ENCODE measurements at places on chromosomes 4 and X.

DNA sequence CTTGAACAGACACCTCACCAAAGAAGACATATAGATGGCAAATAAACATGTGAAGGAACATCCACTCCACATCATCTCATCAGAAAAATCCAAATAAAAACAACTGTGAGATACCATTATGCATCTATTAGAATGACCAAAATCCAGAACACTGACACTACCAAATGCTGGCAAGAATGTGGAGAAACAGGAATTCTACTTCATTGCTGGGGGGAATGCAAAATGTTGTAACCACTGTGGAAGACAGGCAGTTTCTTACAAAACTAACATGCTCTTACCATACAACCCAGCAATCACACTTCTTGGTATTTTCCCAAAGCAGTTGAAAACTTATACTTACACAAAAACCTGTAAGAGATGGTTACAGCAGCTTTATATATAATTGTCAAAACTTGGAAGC lies 38.2 kb upstream of the ANTXR2 start:
- no peaks in the 10 kb centered on the region for H3K36me3 ChIP-seq
- H3K27ac ChIP-seq, result no peak overlapping the region
- no peak for DNase-seq

DNA sequence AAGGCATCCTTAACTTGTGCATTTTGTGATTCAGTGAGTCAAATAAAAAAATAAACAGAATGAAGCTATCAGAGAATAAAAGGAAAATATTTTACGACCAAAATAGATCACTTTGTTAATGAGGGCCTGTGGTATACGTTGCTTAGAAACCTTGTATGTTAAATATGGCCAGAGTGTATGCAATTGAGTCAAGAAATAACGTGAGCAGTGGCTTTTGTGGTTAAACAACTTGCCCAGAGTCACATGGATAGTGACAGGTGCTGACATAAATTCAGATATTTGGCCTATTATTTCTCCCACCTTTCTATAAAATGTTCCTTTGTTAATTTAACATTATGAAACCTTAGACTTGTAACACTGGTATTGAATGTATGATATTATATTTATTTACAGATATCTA lies 393.4 kb downstream of the PABPC4L start:
- H3K27ac ChIP-seq, result no peak overlapping the region
- H3K36me3 ChIP-seq, result no peaks in the 10 kb centered on the region
- H3K27me3 ChIP-seq, result no peaks in the 10 kb centered on the region
- no peak overlapping the region for H3K4me3 ChIP-seq
- DNase-seq, result no peak

- H3K27me3 ChIP-seq, result no peaks in the 10 kb centered on the region
- H3K27ac ChIP-seq, result peak overlapping the region; percentile 45
- H3K4me3 ChIP-seq, result peak overlapping the region; percentile 29
- no peaks in the 10 kb centered on the region for H3K36me3 ChIP-seq
Observed at GRCh38 chrX:65926095-65927019, 113.5 kb downstream of the VSIG4 start.

GRCh38 chr4:162782096-162782777 lies 384.5 kb downstream of the NAF1 start:
- H3K27me3 ChIP-seq, result no peaks in the 10 kb centered on the region
- no peaks in the 10 kb centered on the region for H3K36me3 ChIP-seq

DNA sequence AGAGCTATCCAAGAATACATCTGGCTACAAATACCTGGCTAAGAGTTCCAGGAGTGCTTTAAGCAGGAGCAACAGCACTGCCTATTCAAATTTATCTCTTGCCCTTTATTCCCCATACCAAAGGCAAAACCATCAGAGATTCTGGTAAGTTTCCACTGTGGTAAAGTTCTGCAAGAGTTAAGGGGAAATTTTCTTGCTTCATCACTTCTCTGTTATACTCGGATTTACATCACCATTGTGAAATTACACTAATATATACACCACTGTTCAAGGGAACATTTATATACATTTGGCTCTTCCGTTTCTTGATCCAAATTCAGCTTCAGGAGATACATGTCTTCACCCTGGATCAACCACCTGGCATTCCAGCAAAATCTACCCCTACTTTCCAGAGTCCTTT lies 70.8 kb upstream of the PTPN13 start:
- no peaks in the 10 kb centered on the region for H3K27me3 ChIP-seq
- H3K27ac ChIP-seq, result no peak overlapping the region
- DNase-seq, result no peak
- no peak overlapping the region for H3K4me3 ChIP-seq
- H3K4me1 ChIP-seq, result no peaks in the 10 kb centered on the region

GRCh38 chr4:19329077-19329476 lies 922.6 kb upstream of the SLIT2 start:
- H3K27ac ChIP-seq, result no peak overlapping the region
- H3K36me3 ChIP-seq, result no peaks in the 10 kb centered on the region
- no peaks in the 10 kb centered on the region for H3K27me3 ChIP-seq
- DNase-seq, result no peak
- no peaks in the 10 kb centered on the region for H3K4me1 ChIP-seq
- H3K4me3 ChIP-seq, result no peak overlapping the region

DNA sequence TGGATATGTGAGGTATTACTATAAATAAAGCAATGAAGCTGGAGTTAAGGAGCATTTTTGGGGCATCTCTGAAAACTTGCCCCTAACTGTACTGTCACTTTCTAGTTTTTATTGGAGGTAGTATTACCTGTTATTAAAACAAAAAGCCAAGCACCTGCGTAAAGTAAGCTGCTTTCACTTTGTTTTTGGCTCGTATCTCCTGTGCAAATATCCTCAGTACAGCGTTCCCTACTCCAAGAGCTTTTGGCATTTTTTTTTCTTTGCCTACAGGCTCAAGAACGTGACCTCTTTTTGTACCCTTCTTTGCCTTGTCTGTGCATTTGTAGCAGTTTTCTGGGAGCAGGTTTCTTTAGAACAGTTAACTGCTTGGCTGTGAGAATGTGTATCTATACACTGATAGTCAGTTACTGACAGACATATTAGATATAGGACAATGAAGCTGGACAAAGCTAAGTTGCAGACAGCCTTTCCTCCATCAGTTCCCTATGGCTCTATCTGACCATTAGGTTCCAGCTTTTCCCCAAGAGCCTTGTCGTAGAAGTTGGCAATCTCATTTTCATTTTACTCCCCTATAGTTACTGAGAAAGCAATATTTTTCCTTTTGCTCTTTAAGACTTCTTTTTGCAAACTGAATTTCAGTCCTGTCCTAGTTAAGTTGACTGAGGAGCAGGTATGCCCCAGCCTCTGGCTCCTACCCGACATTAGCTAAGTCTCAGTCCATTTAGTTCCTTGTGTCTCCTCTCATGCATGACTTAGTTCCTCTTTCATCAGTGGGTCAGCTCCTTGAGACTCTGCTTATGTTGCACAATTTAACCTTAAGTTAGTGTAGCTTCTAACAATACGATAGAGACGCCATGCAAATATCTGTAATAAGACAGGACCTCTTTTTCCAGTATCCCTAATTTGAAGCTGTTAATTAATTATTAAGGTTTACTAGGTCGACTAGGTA lies 71.5 kb upstream of the HPRT1 start:
- no peak for DNase-seq
- H3K36me3 ChIP-seq, result no peaks in the 10 kb centered on the region
- H3K4me1 ChIP-seq, result no peaks in the 10 kb centered on the region
- no peak overlapping the region for H3K27ac ChIP-seq

DNA sequence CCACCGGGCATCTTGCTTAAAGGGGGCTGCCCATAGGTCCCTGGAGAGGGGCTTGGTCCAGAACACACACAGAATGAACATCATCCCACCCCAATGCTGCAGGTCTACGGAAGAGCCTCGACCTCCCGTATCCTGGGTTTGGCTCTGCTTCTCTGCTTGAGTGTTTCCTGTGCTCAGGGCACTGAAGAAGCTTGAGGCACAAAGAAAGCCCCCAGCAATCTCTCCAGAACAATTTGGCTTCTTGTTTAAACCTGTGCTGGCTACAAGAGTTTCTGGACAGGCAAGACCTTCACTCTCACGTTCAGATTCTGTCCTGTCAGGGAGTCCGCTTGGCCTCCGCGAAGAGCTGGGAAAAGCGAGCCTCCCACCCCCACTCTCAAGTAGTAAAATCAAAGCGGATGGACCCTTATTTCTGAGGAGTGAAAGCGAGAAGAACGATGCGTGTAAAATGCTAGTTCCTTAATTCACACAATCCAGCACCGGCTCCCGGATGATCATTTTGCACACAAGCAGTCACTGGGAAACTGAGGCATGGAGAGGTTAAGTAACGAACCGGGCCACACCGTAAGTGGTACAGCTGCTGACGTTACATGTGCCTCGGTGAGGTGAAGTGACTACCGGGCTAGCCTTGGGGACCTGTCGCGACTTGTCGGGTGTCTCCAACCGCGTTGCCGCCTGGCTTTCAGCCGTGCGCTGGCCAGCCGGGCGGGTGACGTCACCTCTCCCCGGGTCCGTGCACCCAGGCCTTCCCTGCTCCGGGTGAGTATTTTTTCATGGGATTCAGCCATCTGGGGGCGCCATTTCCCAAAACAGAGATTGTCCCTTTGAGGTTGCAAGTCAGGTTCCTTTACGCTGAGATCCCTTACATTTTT lies 3.1 kb upstream of the SFRP2 start:
- no peak for DNase-seq
- peaks cover 55% of the 10 kb centered on the region for H3K27me3 ChIP-seq

DNA sequence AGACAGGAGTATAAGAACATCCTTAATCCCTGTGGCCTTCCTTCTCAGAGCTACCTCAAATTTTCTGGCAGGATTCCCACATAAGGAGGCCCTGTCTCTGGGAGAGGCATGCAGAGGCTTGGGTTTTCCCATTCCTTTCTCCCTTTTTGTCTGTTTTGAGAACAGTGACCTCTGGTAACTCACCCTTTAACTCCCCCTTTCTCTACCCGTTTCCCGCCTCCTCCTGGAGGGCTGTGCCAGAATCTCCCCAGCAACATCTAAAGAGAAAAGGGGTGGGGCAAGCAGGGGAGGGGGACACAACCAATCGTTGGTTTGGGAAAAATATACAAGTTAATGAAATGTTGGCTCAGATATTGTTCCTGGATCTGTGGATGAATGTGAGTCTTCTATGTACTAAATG lies 303.7 kb upstream of the IRS4 start:
- no peaks in the 10 kb centered on the region for H3K27me3 ChIP-seq
- H3K4me1 ChIP-seq, result no peaks in the 10 kb centered on the region
- no peak overlapping the region for H3K27ac ChIP-seq

GRCh38 chr4:70994069-70994366 lies 569 bp downstream of the DCK start:
- no peaks in the 10 kb centered on the region for H3K36me3 ChIP-seq
- H3K27me3 ChIP-seq, result no peaks in the 10 kb centered on the region
- peak overlapping the region; percentile 100 for H3K4me3 ChIP-seq
- H3K27ac ChIP-seq, result peak overlapping the region; percentile 76

GRCh38 chr4:92514627-92515026 lies 210.9 kb downstream of the GRID2 start:
- no peak overlapping the region for H3K4me3 ChIP-seq
- no peaks in the 10 kb centered on the region for H3K4me1 ChIP-seq
- no peaks in the 10 kb centered on the region for H3K27me3 ChIP-seq

- no peak overlapping the region for H3K4me3 ChIP-seq
- no peak overlapping the region for H3K27ac ChIP-seq
- no peaks in the 10 kb centered on the region for H3K36me3 ChIP-seq
- DNase-seq, result no peak
- H3K4me1 ChIP-seq, result no peaks in the 10 kb centered on the region
- H3K27me3 ChIP-seq, result no peaks in the 10 kb centered on the region
Observed at GRCh38 chrX:3509934-3510333, 163.5 kb upstream of the MXRA5 start.

- H3K4me3 ChIP-seq, result no peak overlapping the region
- no peaks in the 10 kb centered on the region for H3K4me1 ChIP-seq
- H3K27ac ChIP-seq, result no peak overlapping the region
- DNase-seq, result peak; percentile 40
- H3K27me3 ChIP-seq, result no peaks in the 10 kb centered on the region
- H3K36me3 ChIP-seq, result peaks cover 13% of the 10 kb centered on the region
Observed at GRCh38 chrX:154051201-154051810, 31.6 kb upstream of the IRAK1 start.

DNA sequence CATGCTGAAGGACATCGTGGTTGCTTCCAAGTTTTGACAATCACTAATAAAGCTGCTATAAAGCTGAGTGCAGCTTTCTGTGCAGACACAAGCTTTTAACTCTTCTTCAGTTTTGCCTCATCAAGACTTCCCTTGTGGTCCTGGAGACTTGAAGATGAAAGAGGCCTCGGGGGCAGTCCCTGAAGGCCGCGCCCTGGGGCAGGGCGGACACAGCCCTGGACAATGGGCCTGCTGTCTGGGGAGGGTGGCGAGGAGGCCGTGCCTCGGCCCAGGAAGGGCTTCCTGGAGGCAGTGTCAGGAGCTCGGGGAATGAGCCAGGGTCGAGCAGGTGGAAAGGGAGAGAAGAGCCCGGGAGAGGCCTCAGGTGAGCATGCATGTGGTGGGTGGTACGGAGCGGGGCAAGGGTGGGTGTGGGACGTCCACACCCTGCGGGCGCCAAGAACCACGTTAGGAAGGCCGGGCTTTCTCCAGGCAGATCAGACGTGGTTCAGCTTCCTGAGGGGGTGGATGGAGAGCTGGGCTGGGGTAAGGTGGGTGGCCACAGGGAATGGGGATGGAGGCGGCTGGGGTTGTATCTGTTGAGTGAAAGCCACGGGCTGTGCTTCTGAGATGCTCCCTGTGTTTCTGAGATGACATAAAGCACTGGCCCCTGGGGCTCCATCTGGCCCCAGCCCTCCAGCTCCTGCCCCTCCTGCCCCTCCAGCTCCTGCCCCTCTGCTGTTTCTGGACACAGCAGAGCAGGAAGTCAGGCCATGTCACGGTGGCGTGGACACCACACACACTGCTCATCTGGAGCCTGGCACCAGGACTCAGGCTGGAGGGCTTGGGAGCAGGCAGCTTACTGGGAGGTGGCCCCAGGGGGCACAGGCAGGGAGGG lies 21.5 kb downstream of the ADRA2C start:
- no peaks in the 10 kb centered on the region for H3K4me1 ChIP-seq
- H3K4me3 ChIP-seq, result no peak overlapping the region
- no peak for DNase-seq
- H3K27me3 ChIP-seq, result no peaks in the 10 kb centered on the region
- no peaks in the 10 kb centered on the region for H3K36me3 ChIP-seq

GRCh38 chr4:1579001-1579900 lies 104.9 kb downstream of the FAM53A start:
- no peaks in the 10 kb centered on the region for H3K27me3 ChIP-seq
- H3K4me1 ChIP-seq, result peaks cover 6% of the 10 kb centered on the region
- H3K27ac ChIP-seq, result peak overlapping the region; percentile 73
- peak overlapping the region; percentile 64 for H3K4me3 ChIP-seq
- DNase-seq, result peak; percentile 68

- no peaks in the 10 kb centered on the region for H3K36me3 ChIP-seq
- no peaks in the 10 kb centered on the region for H3K4me1 ChIP-seq
- no peak overlapping the region for H3K27ac ChIP-seq
- H3K27me3 ChIP-seq, result no peaks in the 10 kb centered on the region
- H3K4me3 ChIP-seq, result no peak overlapping the region
- DNase-seq, result no peak
Observed at GRCh38 chrX:119816300-119816699, 24.9 kb upstream of the RPL39 start.

DNA sequence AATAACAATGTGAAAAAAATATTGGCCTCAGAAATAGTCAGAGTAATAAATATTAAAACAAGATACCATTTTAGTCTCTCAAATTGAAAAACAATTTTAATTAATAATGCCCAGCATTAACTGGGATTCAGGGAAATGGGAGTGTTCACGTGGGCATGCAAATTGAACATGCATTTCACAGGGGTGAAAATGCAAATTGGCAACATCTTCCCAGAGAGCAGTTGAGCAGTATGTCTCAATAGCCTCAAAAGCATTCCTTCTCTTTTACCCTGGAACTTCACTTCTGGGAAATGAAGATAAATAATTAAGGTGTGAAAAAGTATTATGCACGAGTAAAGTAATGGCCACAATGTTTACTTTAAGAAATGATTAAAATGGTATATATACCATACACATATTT lies 21.3 kb downstream of the NOX1 start:
- H3K27ac ChIP-seq, result no peak overlapping the region
- H3K27me3 ChIP-seq, result no peaks in the 10 kb centered on the region
- DNase-seq, result no peak
- no peaks in the 10 kb centered on the region for H3K4me1 ChIP-seq
